ENCODE measurements at places on chromosomes 3 and 15. TPM values are rescaled to one million over a fixed set of nuclear protein-coding genes. Genes with fewer than 3 reads are reported as not detected.

GRCh38 chr3:34374521-34374920, 576.1 kb downstream of the PDCD6IP start:
- H3K27me3 ChIP-seq, result no peaks in the 10 kb centered on the region
- no peaks in the 10 kb centered on the region for H3K36me3 ChIP-seq
- H3K4me3 ChIP-seq, result no peak overlapping the region
- no peak overlapping the region for H3K27ac ChIP-seq
- no peak for DNase-seq

- H3K27ac ChIP-seq, result no peak overlapping the region
- no peaks in the 10 kb centered on the region for H3K4me1 ChIP-seq
- H3K36me3 ChIP-seq, result no peaks in the 10 kb centered on the region
- DNase-seq, result no peak
- peaks cover 4% of the 10 kb centered on the region for H3K27me3 ChIP-seq
- H3K4me3 ChIP-seq, result no peak overlapping the region
These were observed 86.8 kb downstream of the LSM3 start for GRCh38 chr3:14265246-14265962.

GRCh38 chr3:129539206-129539605, 3.8 kb upstream of the H1-8 start:
- no peaks in the 10 kb centered on the region for H3K27me3 ChIP-seq
- no peaks in the 10 kb centered on the region for H3K4me1 ChIP-seq
- no peak overlapping the region for H3K4me3 ChIP-seq
- no peak for DNase-seq

DNA sequence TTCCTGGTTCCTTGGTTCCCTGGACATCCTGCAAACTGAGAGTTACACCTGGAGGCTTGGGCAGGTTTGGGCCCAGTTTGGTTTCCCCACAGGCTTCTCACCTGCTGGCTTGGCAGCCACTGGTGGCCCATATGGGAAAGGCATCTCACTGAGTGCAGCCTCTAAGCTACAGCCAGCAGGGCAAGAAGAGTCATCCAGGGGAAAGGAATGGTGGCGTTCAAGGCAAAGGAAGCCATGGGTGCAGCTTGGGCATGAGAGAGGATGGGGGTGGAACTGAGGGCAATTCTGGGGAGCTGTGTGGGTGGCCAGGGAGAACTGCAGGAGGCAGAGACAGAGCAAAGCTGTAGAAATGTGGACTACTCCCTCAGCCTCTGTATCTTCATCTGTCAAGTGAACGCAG, 106.4 kb downstream of the EPHB1 start:
- peaks cover 39% of the 10 kb centered on the region for H3K4me1 ChIP-seq
- no peak for DNase-seq
- H3K4me3 ChIP-seq, result no peak overlapping the region
- H3K36me3 ChIP-seq, result no peaks in the 10 kb centered on the region
- no peak overlapping the region for H3K27ac ChIP-seq

- H3K4me1 ChIP-seq, result no peaks in the 10 kb centered on the region
- no peak overlapping the region for H3K27ac ChIP-seq
- H3K36me3 ChIP-seq, result no peaks in the 10 kb centered on the region
- H3K4me3 ChIP-seq, result no peak overlapping the region
These were observed 76.3 kb upstream of the COL8A1 start for GRCh38 chr3:99562138-99562537.

- DNase-seq, result no peak
- no peaks in the 10 kb centered on the region for H3K36me3 ChIP-seq
- no peaks in the 10 kb centered on the region for H3K27me3 ChIP-seq
- no peaks in the 10 kb centered on the region for H3K4me1 ChIP-seq
- no peak overlapping the region for H3K4me3 ChIP-seq
These were observed 398.0 kb downstream of the OTOL1 start for GRCh38 chr3:161894657-161895056.

DNA sequence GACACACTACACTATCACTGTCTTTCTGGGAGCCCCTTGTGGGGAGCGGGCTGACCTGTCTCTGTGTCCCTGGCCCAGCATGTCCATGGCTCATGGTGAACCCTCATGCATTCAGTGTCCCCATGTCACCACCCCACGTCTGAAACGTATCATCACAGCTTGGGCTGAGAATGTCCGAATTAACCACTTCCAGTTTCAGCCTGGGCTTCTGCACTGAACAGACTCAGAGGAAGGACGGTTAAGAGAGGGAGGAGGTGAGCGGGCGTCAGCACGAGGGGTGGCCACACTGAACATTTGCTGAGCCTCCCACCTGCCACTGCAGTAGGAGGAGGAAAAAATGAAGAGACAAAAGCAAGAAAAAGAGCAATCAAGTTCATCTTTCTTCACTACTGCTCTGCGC, 30.5 kb downstream of the ATP2B2 start:
- H3K27ac ChIP-seq, result no peak overlapping the region
- H3K4me3 ChIP-seq, result no peak overlapping the region
- peak; percentile 30 for DNase-seq
- no peaks in the 10 kb centered on the region for H3K36me3 ChIP-seq
- H3K4me1 ChIP-seq, result peaks cover 6% of the 10 kb centered on the region

FRMD5 gene
- 0.64 TPM for total RNA-seq

SYNPR gene
- total RNA-seq, result not detected

HDAC11 gene
- total RNA-seq, result 0.80 TPM

LMLN gene
- total RNA-seq, result 0.95 TPM

WWTR1 gene
- total RNA-seq, result 5.1 TPM

TTC21A gene
- total RNA-seq, result 2.7 TPM

All from GM12878 (cell line).